ENCODE measurements at places on chromosomes 6 and 20.

GRCh38 chr20:17381724-17382123 lies 149.5 kb downstream of the BFSP1 start:
- DNase-seq: no peak

DNA sequence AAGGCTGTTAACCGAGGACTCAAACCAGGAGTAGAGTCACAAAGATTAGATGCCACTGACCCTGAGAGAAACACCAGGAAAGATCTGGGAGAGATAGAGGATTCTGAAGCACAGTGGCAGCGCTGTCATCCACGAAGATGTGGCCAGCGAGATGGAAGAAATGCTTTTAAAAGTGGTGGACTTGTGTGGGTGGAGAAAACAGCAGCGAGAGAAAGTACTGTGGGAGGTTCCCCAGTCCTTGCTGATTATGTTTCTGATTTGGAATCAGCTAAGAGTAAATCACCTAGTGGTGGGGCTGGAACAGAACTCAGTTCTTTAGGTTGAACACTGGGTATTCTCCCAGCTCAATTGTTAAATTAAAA lies 435 bp upstream of the ZNF322 start:
- no peak for DNase-seq

- DNase-seq: no peak
These were observed 112.2 kb upstream of the ARMC2 start for GRCh38 chr6:108736002-108736361.

GRCh38 chr6:148517470-148517869 lies 174.8 kb downstream of the SASH1 start:
- no peak for DNase-seq

DNA sequence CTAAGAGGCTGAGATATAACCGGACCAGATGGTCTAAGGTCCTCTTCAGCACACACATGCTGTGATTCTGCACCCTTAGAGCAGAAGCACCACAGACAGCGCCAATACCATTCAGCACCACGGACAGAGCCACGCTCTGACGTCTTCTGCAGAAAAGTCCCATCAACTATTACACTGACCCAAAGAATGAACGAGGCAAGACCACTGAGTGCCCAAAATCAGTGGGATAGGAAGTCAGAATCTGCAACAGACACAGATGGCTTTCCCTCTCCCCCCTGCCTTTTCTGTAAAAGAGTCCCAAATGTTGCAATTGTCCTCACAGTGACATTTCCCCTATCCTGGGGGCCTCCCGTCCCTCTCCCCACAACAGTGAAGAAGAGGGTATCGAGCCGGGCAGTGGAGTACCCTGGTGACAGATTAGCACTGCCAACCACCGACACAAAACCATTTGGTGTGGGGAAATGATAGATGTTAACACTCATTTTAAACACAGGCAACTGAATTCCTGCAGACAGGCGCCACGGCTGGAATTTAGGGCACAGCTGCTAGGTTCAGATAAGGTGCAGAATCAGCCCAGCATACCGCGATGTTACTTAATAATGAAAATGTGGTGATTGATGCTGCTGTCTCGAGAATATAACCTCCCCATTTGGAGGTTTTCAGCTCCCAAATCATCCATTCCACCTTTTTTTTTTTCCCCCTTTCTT lies 66.6 kb upstream of the CTNNBL1 start:
- peak; percentile 12 for DNase-seq

- peak; percentile 30 for DNase-seq
These were observed 95.3 kb upstream of the BHLHE23 start for GRCh38 chr20:63101781-63102720.

DNA sequence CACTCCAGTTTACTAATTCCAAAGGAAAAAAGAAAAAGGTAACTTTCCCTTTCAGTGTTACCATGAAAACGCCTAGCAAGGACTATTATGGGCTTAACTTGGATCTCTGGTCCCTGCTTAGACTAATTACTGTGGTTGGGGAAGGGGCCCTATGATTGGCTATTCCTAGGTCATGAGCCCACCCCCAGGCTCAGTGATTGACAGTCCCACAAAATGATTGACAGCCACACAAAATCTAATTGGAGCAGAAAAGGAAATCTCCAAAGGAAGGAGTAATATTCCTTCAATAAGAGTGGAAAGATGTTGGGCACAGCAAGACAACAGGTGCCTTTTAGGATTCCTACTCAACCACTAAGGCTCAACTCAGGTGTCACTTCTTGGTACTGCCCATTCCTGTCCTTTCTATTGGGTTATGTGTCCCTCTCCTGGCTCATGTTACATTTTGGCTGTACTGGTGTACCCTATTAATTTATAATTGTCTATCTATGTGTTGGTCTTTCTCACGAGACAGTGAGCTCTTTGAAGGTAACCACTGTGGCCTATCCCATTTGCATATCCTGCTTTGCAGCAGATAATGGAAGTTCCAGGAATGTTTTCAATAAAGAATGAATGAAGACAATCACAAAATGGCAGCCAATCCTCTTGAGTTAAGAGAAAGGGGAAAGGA lies 5.5 kb upstream of the UTRN start:
- no peak for DNase-seq

GRCh38 chr20:19928328-19929011 lies 88.7 kb upstream of the NAA20 start:
- no peak for DNase-seq

DNA sequence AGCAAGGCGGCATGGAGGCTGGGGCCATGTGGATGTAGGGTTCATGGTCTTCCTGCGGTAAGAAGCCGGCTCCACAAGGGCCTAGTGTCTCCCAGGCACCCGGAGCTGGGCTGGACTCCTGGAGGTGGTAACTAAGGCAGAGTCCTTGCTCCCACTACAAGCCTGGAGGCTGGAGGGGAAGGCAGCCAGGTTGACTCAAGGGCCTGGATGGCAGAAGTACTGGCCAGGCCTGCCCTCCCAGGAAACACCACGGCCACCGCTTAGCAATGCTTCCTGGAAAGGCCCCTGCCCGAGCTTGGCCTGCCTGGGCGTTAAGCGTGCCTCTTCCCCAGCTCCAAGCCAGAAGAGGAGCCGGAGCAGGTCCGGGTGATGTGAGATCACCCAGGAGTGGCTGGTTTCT lies 182.0 kb downstream of the ZDHHC14 start:
- no peak for DNase-seq

GRCh38 chr6:128768187-128768586 lies 114.8 kb upstream of the LAMA2 start:
- DNase-seq: no peak

DNA sequence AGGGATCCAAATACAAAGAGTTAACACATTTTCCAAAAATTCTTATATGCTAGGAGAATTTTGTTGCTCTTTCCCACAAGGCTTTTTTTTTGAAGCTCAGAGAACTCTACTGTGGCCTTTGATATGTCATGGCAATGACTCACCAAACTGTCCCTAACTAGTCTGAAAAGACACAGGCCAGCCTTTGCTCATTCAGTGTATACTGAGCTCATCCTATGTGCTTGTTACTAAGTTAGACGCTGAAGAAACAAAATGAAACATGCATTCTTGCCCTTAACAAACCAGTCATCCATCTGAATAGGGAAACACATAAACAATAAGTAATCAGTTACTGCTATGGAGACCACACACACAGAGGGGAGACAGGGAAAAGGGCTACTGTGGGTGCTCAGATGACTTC lies 291.8 kb downstream of the FOXC1 start:
- DNase-seq: no peak

DNA sequence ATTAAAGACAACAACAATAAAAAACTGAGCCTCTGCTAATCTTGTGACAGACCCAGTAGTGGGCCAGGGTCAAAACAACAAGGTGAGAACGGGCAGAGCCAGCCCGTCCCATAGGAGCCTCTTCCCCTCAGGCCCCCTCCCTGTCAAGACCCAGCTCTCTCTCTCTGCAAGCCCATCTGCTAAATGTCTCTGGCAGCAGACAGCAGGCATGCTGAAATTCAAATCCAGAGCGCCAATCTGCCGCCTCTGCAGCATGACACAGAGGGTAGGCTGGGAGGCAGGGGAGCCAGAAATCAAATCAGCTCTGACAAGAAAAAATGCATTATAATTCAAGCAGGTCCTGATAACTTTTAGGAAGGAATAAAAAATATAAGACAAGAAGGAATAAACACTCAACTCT lies 26.3 kb downstream of the METTL24 start:
- no peak for DNase-seq

DNA sequence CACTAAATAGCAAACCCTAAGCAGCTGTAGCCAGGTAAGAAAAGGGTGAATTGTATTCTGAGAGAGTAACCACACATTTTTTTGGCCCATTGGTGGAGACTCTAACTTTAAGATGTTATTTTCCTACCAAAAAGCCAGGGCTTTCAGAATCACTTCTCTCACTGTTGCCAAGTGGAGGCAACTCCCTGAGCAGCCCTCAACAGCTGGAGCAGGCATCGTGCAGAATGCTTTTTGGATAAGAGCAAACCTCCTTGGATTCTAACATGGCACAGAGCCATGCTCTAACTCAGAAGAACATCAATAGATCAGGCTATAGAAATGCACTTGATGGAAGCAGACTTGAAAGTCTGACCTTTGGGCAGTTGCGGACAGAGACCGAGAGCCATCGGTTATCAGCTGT lies 722.2 kb upstream of the CHD6 start:
- no peak for DNase-seq

DNA sequence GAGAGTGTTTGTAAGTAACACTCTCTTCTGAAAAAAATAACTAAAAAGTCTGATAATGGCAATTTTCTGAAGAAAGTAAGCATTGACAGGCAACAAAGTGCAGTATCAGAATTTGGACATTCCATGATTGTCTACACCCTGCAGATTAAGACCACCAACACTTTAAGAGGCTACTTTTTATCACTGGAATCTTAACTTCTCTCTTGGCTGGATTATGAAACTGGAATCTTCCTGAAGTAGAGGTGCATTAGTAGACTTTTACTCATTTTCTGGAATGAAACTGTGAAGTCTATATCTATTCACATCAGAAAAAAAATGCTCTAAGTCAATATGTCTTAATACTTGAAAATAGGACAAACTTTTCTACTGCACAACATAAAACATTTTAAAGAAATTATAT lies 547.5 kb downstream of the COL12A1 start:
- DNase-seq: no peak

GRCh38 chr6:99426451-99426757 lies 1.3 kb upstream of the PNISR start:
- DNase-seq: no peak

- DNase-seq: no peak
These were observed 4.2 kb downstream of the PRRT1 start for GRCh38 chr6:32147401-32148132.

- DNase-seq: no peak
These were observed 609.9 kb upstream of the CITED2 start for GRCh38 chr6:139984317-139984716.

GRCh38 chr20:59604741-59605600 lies 631 bp downstream of the PHACTR3 start:
- no peak for DNase-seq

DNA sequence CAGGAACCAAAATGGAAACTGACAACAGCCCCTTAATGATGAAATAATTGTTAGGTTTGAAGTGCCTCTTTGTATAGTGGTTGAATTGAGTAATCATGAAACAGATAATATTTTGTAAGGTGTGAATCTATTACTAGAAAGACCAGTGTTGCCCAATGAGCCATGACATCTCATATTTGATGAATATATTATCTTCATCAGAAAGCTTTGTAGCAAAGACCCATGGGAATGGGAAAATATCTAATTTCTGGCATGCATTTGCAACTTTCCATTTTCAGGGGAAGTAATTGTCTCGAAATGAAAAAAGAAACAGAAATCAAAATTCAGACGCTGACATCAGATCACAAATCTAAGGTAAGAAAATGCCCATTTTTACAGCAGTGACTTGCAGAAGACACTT lies 57.3 kb upstream of the LAMP5 start:
- DNase-seq: no peak
